NCI-H1436 treated with DMSO at 0.1 percent for 48 hours (cell line): ENCODE measurements at places on chromosomes 13 and 19.

GRCh38 chr19:17753976-17754375 is 2.7 kb downstream of the FCHO1 start:
- DNase-seq: no peak

DNA sequence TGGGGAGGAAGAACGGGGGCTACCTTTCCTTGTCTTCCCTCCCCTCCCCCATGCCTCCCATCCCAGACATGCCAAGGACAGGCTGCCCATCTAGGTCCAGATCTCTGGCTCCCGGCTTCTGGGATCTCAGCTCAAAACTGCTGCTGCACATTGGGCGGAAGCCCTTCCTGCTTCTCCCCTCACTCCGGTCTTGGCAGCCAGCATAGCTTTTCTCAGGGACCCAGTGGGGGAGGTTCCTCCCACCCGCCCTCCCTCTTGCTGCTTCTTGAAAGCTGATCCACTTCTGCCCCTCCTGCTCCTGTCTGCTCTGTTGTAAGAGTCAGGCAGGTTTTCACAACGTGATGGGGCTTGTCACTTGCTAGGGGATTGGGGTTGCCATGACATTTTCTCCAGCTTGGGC is 21.7 kb upstream of the RNF17 start:
- no peak for DNase-seq

DNA sequence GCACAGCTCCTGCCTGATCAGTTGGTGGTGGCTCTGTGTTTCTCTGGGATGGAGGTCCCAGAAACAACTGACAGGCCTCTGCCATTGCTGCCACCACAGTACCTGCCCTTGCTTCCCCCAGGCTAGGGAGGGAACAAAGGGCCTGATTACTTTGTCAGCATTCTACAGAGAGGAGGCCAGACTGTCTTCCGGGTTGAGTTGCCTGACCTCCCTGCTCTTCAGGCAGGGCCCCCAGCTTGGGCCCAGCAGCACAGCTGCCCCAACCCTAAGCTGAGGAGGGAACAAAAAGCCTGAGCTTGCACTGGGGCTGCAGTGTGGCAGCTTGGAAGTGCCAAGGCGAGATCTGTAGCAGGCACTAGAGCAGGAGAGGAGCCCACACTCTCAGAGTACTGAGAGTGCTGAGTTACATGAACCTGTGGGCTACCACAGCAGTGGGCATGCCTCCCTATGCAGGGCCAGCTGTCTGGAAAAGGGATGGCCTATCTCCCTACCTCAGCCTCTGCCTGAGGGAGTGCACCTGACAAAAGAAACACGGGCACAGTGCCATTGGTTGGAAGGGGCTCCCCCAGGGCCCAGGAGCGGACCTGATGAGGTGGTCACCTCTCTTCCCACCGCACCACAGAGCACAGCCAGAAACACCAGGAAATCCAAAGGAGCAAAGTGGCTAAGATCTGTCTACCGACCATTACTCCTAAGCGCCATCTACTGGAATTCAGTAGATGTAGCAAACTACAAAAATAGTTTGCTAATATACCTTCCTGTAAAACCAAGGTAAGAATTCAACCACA is 24.4 kb downstream of the SLC25A15 start:
- DNase-seq: no peak

DNA sequence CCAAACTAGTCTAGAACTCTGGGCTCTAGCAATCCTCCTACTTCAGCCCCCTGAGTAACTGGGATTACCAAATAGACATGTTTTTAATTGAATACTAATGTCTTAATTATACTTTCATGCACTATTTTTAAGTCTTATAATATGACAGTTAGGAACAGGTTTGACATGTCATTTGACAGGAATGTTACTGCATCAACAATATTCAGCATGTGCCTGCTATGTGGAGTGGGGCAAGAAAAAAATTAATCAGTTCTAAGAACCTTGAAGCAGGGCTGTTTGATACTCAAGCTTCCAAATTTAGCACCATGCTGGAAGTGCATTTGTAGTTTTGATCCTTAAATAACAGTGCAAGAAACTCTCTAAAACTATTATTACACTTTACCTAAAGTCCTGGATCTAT is 265.3 kb downstream of the MZT1 start:
- DNase-seq: no peak

GRCh38 chr13:111166882-111167675 is 52.0 kb downstream of the ARHGEF7 start:
- no peak for DNase-seq

- DNase-seq: no peak
These were observed 270.2 kb downstream of the IRS2 start for GRCh38 chr13:109516186-109516585.

DNA sequence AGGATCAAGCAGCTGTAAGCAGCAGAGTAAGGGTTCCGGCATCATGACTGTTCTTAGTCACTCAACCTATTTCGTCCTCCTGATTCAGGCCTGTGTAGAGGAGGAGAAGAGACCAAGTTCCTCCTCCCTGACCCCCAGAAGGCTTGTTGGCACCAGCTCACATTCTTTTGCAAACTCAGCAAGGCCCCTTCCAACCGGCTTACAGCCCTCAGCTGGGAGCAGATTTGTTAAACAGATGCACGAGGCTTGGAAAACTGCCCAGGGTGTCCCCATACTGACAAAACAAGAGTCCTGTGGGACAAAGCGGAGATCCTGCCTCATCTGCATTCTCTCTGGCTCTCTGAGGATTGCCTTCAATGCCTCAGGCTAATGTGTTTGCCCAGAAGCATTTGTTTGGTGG is 113.2 kb upstream of the SOX21 start:
- no peak for DNase-seq

DNA sequence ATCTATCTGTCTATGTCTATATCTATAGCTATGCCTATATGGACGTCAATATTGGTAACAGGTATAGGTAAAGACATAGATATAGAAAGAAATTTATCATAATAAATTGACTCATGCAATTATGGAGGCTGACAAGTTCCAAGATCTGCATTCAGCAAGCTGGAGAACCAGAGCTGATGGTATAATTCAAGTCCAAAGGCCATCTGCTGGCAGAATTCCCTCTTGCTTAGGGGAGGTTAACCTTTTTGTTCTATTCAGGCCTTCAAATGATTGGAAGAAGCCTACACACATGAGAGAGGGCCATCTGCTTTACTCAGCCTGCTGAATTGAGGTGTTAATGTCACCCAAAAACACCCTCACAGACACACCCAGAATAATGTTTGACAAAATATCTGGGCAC is 10.8 kb downstream of the RASL11A start:
- DNase-seq: no peak

DNA sequence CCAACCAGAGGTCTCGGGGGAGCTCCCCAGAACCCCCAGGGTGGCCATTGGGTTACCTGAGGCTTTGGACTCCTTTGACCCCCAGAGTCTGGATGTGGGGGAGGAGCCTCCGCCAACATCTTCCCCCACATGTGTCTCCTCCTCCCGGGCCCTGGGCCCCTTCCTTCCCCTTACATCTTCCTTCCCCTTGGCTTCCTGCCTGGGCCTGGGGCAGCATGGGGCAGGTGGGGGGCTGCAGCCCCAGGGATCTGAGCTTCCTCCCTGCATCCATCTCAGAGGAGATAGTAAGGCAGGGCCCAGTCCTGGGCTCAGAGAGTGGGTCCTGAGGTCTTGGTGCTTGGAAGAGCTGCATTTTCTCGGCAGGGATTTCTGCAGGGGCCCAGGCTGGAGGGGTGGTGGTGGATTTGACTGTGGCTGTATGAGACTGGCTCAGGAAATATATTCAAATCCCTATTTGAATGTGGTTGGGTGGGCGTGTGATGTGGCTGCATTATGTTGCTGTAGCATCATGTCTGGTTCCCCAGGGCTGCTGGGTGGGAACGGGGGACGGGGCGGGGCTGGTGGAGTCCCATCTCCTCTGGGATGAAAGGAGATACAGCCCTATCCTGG is 919 bp downstream of the VAV1 start:
- DNase-seq: no peak

DNA sequence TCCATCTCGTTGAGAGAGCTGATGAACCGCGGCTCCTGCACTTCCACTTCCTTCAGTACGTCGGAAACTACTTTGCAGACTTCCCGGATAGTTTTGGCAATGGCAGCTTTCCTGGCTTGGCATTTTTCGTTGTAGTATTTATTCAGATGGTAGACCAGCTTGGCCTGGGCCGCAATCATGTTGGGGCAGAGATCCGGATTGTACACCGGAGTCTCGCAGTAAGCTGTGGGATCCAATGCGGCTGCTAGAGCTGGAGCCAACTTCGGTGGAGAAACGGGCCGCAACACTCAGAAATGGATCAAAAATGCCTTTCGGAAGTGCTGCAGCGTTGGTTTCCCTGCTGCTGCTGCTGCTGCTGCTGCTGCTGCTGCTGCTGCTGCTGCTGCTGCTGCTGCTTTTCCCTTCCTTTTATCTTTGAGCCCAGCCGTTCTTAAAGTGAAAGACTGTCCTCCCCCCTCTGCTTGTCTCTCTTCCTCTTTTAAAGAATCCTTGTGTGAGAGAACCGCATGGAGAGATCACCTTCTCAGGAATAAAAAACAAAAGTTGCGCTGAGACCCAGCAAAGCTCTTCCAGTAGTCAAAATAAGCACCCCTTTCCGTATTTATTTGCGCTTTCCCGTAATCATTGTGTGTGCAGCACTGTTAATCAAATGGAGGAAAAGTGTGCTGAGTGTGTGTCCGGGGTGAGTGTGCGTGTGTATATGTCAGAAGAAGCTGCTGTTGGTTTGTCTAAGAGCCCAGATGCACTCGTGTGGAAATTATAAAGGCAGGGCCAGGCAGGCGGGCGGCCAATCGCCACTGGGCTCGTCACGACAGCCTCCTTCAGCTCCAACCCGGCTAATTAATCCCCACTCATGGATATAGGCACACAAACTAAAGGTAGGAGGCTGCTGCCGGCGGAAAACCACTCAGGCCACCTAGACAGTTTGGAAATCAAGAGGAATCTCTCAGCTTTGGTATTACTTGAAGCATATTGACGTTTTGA is at the start of gene MAB21L1:
Gene MAB21L1, minus strand, starts transcription at position 730 of the 984 bp plus-strand sequence. Its CDS starts 551 bp downstream, at position 179.
- no peak for DNase-seq

DNA sequence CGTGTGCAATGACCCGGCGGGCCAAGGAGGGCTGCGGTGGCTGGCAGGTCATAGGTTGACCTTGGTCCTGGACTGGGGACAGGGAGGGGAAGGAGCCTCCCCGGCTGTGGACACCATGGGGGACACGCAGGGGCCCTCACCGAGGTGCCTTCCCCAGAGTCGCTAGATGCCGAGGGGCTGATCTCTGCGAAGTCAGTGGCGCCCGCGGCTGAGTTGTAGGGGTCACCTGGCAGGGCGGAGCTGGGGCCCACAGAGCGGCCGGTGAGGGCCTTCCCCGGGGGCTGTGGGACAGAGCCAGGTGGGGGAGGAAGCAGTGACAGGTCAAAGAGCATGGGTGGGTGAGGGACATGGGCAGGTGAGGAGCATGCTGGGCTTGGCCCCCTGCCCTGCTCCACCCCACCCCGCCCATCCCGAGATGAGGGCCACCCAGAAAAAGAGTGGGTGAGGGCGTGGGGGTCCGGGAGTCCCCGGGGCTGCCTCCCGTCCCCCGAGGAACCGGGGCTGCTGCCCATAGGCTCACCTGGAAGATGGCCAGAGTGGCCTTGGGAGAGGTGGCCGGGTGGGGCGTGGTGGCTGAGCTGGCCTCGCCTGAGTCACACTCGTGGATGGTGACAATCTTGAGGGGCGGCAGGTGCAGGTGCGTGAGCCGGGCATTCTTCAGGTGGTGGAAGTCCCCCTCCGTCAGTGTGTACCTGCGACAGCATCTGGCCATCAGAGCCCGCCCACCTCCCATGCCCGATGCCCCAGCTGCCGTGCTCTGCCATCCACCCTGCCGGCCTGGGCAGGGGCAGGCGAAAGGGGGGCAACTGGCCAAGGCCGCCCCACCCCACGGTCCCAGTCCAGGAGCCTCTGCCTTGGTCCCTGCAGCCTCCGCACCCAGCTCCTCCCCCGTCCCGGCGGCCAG is 3.5 kb downstream of the CBARP start:
- no peak for DNase-seq

DNA sequence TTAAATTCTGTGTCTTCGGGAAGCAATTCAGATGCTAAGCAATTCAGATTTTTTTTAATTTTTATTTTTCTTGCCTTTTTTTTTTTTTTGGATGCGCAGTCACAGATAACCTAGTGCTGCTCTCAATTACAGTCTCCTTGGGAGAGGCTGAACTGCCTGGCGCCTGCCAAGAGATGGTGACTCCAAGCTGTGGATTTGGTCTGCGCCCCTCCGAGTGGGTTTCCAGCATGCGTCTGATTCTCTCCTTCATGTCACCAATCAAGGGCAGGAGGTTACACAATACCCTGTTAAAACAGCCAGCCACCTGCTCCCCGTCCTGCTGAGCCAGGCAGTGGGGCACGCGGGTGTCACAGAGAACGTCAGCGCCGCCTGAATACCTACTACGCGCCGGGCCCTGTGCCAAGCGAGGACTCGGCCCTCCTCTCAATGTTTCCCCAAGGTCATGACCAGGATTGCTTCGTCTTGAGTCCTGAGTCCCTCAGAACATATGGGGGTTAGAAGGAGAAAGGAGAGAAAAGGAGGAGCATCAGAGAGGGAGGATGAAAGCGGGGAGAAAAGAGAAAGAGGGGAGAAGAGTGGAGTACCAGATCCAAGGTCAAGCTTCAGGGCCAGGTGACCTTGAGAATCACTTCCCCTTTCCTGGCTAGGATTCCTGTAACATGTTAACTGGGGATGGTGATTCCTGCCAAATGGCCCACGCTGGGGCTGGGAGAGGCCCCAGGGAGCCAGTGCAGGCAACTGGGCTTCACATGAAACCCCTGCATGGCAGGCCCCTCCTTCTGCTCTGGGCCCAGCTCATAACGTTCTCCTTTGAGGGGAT is 213.6 kb downstream of the URI1 start:
- DNase-seq: no peak

DNA sequence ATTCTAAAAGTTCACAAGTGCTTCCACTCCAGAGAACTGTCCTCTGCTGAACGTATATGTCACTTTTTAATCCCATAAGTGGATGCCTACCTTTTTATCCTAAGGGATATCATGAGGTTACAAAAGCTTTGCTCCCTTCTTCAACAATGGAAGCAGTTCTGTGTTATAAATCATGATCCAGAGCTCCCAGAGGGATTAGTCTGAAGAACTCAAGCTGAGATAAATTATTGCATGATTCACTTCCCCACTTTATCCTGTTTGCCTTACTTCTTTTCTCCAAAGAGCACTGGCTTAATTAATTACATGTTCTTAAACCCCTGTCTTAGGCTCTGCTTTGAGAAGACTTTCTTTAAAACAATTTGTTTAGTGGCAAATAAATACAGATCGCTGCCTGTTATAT is 246.7 kb downstream of the PCDH17 start:
- DNase-seq: no peak

DNA sequence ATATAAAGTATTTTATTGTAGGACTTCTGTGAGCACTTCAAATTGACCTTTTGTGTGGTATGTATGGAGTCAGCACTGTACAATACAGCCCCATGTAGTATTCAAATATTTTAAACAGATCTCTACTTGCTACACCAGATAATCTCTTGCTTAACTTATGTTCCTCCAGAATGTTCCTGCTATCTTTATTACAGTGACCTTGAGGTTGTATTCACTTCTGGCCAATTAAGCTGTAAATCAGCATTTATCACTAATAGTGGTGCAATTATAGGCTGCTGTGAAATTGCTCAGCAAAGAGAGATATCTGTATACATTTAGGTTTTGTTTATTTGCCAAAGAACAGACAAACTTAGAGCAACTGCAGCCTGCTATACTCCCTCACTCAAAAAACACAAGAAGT is 1218.6 kb downstream of the PCDH17 start:
- no peak for DNase-seq

- no peak for DNase-seq
These were observed 188.5 kb upstream of the HTR2A start for GRCh38 chr13:47085346-47085745.
